ENCODE measurements at places on chromosomes 11 and 22. TPM values are rescaled to one million over a fixed set of nuclear protein-coding genes. Genes with fewer than 3 reads are reported as not detected.

The FGF19 gene
- total RNA-seq = not detected

The CDC45 gene
- 24.1 TPM for total RNA-seq

The TBX10 gene
- not detected for total RNA-seq

The KRTAP5-1 gene
- total RNA-seq = not detected

The MMP26 gene
- not detected for total RNA-seq

The TYR gene
- total RNA-seq = not detected

The TESMIN gene
- 7.0 TPM for total RNA-seq

The TMPRSS6 gene
- total RNA-seq = not detected

The CYTH4 gene
- total RNA-seq = 0.94 TPM

The DNAJB7 gene
- total RNA-seq = not detected

All from A549 treated with RU486 at 1 μM for 4 hours (cell line).